ENCODE measurements at places on chromosomes 6 and 20.

GRCh38 chr6:132866762-132867449, 52.5 kb downstream of the RPS12 start:
- no peaks in the 10 kb centered on the region for H3K36me3 ChIP-seq
- H3K27me3 ChIP-seq = no peaks in the 10 kb centered on the region
- H3K4me1 ChIP-seq = no peaks in the 10 kb centered on the region
- no peak overlapping the region for H3K27ac ChIP-seq

DNA sequence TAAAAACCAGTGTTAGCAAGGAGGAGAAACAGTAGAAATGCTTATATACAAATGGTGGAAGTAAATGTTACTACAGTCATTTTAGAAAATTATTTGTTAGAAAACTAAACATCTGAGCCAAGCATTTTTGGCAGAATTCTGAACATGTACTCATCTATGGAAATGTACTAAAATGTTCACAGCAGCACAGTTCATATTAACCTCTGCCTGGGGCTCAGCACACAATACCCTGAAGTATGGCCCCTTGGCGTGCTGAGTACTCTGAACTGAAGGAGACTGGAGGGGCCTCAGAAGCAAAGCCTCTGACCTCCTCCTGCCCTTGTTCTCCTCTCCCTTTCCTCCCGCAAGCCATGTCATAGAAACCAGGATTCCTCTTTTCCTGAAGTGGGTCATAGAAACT, 66.2 kb upstream of the RALGAPA2 start:
- no peak overlapping the region for H3K4me3 ChIP-seq
- no peak for DNase-seq
- no peaks in the 10 kb centered on the region for H3K27me3 ChIP-seq
- no peak overlapping the region for H3K27ac ChIP-seq

GRCh38 chr6:25175681-25176080, 103.5 kb upstream of the CARMIL1 start:
- no peaks in the 10 kb centered on the region for H3K36me3 ChIP-seq
- no peak for DNase-seq
- H3K4me1 ChIP-seq = no peaks in the 10 kb centered on the region
- H3K27ac ChIP-seq = no peak overlapping the region
- H3K27me3 ChIP-seq = no peaks in the 10 kb centered on the region
- H3K4me3 ChIP-seq = no peak overlapping the region

- H3K27ac ChIP-seq = peak overlapping the region; percentile 82
- peaks cover 5% of the 10 kb centered on the region for H3K36me3 ChIP-seq
- no peaks in the 10 kb centered on the region for H3K27me3 ChIP-seq
- peak; percentile 42 for DNase-seq
- H3K4me3 ChIP-seq = peak overlapping the region; percentile 55
These were observed 17.6 kb downstream of the PLAGL2 start for GRCh38 chr20:32189691-32190615.

DNA sequence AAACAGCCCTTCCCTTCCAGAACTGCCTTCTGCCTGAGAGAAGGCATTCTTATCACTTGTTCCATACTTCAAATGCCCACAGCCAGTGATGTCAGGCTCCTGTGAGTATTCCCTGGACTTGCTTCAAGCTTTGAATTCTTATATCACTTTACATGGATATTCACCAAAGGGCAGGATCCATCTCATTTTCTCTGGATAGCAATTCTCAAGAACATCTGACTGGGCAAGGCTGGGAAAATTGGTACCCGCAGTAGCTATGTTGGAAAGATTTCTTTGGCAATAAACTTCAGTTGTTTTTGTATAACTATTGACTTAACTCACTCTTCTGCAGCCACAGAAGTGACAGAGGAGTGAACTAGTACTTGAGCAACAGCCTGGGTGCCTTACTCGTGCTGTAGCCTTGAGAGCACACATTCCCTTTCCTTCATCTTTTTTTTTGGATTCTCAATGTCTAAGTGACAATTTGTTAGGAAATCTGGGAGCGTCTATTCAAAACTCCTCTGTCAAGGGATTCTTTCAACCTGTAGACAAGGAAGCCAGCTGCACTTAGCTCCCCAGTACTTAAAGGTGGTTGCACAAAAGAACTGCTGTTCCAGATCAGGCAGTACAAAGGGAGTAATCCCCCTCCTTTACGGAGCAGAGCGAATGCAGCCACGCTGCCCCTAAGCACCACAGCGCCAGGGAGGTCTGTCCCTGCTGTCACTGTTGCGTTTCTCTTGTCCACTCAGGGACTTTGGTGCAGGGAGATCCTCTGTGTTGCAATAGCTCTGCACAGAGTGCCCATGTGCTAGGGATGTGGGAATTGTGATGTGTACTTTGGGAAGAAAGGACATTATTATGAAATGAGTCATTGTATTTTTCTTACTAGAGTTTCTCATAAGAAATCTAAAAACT, 69.6 kb downstream of the JAG1 start:
- H3K27ac ChIP-seq = no peak overlapping the region
- H3K36me3 ChIP-seq = no peaks in the 10 kb centered on the region
- H3K4me1 ChIP-seq = no peaks in the 10 kb centered on the region
- H3K27me3 ChIP-seq = no peaks in the 10 kb centered on the region

DNA sequence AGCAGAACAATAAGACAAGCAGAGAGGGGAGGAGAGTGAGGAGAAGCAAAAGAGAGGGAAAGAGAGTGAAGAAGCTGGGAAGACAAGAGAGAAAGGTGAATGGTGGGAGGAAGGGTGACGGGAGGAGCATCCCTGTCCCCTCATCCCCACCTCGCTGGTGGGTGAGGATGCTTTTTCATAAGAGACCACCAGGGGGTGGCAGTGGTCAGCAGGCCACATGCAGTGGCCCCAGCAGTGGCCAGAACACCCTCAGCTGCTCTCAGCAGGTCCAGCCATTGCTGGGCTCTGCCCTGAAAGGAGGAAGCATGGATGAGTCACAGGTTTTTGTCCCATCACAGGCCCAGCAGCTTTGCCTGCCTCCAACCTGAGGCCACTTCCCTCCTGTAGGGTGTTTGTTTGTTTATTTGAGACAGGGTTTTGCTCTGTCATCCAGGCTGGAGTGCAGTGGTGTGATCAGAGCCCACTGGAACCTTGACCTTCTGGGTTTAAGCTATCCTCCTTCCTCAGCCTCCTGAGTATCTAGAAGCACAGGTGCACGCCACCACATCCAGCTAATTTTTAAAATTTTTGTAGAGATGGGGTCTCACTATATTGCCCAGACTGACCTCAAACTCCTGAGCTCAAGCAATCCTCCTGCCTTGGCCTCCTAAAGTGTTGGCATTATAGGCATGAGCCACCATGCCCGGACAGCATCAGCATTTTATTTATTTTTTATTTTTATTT, 24.0 kb downstream of the FGD2 start:
- no peak for DNase-seq
- H3K4me3 ChIP-seq = no peak overlapping the region
- H3K27ac ChIP-seq = no peak overlapping the region
- H3K27me3 ChIP-seq = no peaks in the 10 kb centered on the region

DNA sequence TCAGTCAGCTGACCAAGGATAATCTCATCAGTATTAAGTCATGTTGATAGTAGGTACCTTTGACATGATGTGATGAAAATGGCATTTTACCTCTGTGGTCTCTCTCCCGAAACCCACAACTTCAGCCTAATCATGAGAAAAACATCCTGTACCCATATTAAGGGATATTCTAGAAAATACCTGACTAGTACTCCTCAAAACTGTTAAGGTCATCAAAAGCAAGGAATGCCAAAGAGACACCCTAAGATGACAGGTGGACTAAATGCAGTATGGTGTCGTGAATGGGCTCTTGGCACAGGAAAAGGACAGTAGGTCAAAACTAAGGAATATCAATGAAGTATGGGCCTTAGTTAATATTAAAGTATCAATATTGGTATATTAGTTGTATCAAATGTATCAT, 221.4 kb downstream of the PLCB1 start:
- no peak overlapping the region for H3K4me3 ChIP-seq
- no peaks in the 10 kb centered on the region for H3K27me3 ChIP-seq
- no peaks in the 10 kb centered on the region for H3K36me3 ChIP-seq
- no peak overlapping the region for H3K27ac ChIP-seq

- H3K4me3 ChIP-seq = no peak overlapping the region
- no peaks in the 10 kb centered on the region for H3K27me3 ChIP-seq
- H3K4me1 ChIP-seq = no peaks in the 10 kb centered on the region
These were observed 793.4 kb downstream of the TENT5A start for GRCh38 chr6:80959034-80959433.

- H3K4me3 ChIP-seq = peak overlapping the region; percentile 28
- H3K36me3 ChIP-seq = no peaks in the 10 kb centered on the region
- DNase-seq = peak; percentile 67
- H3K27me3 ChIP-seq = no peaks in the 10 kb centered on the region
These were observed 35.3 kb downstream of the TOX2 start for GRCh38 chr20:43949741-43950618.

- no peaks in the 10 kb centered on the region for H3K36me3 ChIP-seq
- peaks cover 79% of the 10 kb centered on the region for H3K4me1 ChIP-seq
These were observed 2.6 kb downstream of the ZMYND8 start for GRCh38 chr20:47353692-47354463.
